COLO829 (cell line): ENCODE measurements at places on chromosomes 11 and 22.

DNA sequence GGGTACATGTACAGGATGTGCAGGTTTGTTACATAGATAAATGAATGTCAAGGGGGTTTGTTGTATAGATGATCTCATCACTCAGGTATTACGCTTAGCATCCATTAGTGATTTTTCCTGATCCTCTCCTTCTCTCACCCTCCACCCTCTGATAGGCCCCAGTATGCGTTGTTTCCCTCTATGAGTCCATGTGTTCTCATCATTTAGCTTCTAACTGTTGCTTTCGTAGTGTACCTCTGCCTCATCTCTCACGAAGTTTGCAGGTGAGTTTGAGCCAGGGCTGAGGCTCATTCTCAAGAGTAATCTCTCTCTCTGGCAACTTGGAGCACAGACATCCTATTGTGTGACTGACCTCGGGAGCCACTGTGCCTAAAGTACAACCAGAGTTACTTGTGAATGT is 4.7 kb upstream of the HBE1 start:
- DNase-seq, result no peak

DNA sequence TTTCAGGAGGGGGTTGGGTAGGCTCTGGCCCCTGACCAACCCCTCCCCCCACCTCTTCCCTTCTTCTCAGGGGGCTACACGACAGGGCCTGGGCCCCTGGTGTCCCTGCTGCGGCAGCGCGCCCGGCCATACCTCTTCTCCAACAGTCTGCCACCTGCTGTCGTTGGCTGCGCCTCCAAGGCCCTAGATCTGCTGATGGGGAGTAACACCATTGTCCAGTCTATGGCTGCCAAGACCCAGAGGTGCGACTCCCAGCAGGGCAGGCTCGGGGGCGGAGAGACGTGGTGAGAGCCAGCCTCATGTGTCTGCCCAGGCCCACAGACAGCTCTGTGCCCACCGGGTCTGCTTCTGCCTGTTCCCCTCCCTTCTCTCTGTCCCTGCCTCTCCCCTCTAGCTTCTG is 7.6 kb upstream of the GALR3 start:
- DNase-seq, result no peak

DNA sequence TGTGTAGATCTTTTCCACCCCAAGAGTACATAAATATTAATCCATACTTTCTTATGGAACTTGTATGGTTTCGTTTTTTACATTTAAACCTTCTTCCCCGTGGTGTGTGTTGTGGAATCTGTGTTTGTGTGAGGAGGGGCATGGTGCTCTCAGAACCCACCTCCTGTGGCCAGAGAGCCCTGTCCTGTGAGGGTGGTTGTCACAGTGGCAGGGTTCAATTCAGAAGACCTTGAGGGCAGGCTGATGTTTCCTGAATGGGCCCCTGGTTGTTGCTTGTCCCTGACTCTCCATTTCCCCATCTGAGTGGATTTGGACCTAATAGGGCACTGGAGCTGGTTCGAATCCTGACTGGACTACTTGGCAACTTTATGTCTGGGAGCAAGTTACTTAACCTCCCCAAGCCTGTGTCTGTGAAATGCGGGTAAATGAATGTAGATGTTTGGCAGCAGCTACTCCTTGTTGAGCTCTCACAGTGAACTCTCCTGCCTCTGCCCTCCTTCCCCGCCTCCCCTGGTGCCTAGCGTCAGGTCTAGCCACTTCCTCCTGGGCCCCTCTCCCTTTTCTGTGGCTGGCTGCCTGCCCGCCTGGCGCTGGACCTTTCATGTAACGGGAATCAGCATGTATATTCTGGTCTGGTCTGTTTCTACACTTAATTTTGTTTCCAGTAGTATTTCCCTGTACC is 7.3 kb downstream of the NEAT1 start:
- DNase-seq, result no peak

GRCh38 chr11:70756756-70757155 is 358.4 kb downstream of the CTTN start:
- DNase-seq, result no peak

DNA sequence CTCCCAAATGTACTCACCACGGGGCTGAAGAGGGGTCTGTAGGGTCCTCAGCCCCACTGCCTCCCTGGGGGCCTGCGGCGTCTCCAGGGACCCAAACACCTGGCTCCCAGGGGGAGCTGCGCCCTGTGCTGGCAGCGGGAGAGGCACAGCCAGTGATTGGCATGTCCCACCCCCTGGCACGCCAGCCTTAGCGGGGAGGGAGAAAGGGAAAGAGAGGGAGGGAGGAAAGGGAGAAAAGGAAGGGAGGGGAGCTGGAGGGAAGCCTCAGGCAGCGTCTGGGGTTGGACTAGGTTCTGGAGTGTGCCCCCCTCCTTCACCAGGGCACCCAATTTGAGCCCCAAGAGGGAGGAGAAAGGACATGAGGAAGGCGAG is at the start of gene CHRM1:
Gene CHRM1, minus strand, starts transcription at position 163 of the 372 bp plus-strand sequence. CDS start 10,263 bp downstream, outside the sequence.
- no peak for DNase-seq

- no peak for DNase-seq
Observed at GRCh38 chr11:13229136-13229535, 48.5 kb upstream of the BMAL1 start.

DNA sequence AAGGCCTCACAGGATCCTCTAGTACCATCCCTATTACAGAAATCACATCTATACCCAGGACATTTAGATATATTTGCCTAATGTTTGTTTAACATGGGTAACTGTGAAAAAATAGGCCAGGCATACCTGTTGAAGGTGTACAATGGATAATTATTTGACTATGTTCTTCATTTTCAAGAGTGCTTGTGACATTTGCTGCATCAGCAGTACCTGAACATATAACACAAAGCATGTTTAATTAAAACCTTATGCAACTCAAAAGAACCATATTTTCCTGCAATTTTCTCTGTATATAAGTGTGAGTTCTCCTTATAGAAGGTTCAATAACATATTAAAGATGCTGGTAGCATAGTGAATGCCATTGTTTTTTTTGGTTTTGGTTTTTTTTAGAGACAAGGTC is 8.5 kb upstream of the CCDC34 start:
- DNase-seq, result no peak

- no peak for DNase-seq
Observed at GRCh38 chr22:21849489-21849888, 18.0 kb downstream of the MAPK1 start.

DNA sequence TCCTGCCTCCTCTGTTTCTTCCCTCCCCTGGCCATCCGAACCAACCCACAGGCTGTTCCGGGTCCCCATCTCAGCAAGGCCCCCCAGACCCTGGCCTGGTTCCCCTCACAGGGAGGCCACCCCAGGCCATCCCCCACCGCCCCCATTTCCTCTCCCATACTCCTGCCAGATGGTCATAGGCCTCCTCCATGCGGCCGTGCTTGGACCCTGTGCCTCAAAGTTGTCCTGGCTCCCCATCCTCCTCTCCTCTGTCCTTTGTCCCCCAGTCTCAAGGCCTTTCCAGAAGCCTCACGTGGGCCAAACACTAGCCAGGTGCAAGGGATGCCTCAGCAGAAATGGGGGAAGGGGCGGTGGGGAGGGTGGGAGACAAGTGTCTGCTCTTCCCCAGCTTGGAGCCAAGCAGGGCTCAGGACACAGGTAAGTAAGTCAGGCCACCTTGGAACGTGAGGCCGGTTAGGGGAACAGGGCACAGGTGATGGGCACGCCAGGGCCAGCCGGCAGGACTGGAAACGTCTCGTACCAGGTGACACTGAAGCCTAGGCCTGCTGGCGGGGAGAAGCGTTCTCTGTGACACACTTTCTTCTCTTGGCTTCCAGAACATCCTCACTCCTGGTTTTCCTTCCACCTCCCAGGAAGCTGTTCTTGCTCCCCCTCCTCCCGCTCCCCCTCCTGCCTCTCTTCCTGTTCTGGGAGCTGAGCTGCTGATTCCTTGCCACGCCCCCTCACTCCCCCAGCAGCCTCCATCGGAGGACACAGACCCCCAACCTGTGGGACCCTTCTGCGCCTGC is 31.5 kb upstream of the SLC22A12 start:
- DNase-seq, result no peak

DNA sequence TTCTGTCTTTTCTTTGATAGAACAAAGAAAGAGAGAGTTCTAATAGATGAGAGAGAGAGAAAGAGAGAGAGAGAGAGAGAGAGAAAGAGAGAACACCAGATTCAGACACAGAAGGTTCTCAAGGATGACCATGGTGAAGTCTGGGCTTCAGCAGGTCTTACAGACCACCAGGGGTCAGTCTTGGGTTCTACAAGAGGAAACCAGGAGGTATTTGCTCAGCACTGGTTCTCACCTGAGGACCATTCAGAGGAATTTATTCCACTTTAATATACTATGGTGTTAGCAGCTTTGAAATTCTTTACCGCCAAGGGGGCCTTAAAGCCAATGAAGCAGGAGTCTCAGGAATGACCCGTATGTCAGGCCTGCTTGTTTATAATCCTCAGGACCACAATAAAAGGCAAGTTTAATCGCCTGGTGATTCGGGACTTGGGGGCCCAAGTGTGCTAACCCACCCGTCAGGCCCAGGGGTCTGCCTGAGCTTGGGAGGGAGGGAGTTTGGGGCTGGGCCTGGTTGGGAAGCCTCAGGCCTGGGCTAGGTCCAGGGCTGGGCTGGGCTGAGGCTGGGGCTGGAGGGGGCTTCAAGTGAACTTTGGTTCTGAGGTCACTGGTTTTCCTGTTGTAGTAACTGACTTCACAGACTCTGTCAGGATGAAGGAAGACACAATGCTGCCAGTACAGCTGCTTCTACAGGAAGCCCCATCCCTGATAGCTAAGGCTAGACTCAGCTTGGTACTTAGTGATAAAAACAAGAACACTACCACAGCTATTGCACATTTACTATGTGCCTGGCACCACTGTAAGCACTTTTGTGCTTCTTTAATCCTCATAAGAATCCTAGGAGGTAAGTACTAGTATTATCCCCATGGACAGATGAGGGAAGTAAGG is 179.2 kb upstream of the ZBED5 start:
- DNase-seq, result no peak

- DNase-seq, result no peak
Observed at GRCh38 chr11:10394229-10395101, 60.6 kb upstream of the AMPD3 start.

DNA sequence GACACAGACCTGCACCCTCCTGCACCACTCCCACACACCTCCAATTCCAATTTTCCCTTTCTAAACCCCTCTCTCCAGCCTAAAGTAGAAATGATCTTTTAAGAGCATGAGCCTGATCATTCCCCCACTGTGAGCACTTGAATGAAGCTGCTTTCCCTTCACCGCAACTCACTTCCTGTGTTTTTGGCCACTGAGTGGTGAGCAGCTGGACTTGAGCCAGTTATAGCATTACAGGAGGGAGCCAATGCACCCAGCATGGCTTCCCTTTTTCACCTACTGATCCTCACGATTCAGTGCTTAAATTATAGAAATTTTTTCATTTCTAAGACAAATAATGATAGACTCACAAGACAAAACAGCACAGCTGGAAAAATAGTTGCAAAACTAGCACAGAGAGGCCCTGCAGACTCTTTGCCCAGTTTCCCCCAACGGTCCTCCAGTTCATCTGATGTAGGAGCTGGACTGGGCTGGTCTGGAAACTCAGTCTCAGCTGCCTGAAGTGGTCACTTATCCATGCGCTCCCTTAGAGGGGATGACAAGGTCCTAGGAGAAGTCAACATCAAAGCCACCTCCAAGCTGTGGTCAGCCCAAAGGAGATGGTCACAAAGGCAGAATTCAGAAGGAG is 9.7 kb upstream of the APOL4 start:
- no peak for DNase-seq

DNA sequence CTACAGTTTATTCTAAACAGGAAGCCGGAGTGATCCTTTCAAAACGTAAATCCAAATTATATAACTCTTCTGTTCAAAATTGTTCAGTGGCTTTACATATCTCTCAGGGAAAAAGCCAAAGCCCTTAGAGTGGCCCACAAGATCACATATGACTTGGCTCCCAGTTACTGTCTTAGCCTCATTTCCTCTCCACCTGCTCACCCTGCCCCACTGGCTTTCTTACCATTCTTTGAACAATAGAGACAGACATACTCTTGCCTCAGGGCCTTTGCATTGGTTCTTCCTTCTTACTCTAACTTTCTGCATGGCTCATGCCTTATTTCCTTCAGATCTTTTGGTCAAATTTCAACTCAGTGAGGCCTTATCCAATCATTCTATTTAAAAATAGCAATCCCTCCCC is 52.1 kb downstream of the STIM1 start:
- DNase-seq, result no peak

DNA sequence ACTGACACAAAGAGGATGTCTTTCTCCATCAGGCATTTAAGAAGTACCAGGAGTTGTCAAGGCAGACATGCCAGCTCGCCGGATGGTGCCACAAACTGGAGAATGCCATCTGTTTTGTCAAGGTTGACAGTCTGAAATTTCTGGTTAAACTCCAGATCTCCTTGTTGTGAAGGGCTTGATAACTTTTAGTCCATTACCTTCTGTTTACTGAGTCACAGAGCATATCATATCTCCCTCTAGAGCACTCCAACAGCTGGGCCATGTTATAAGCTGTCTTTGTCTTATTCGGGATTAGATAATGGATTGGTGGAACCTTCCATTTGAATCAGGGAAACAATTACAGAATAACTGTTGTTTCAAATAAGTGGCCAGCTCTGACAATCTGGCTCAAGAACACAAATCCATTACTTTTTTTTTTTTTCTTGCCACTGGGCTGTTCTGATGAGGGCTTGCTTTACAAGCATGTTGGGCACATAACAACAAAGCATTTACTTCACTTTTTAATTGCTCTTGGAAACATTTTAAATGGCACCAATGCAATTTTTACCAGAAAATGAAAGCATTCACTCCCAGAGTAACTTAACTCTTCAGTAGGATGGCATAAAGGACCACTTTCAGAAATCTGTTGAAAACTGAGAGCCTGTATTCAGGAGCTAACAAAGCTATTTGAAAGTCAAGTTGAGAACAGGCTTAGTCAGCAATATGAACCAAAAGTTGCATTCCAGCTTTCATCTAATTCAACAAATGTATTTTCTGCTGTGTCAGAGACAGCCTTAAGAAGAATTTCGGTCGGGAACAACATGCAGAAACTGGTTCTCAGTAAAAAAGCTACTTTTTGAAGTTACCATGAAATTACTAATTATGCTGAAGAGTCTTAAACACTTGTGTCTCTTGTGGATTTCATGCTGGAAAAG is 227.6 kb upstream of the PITPNB start:
- peak; percentile 42 for DNase-seq

DNA sequence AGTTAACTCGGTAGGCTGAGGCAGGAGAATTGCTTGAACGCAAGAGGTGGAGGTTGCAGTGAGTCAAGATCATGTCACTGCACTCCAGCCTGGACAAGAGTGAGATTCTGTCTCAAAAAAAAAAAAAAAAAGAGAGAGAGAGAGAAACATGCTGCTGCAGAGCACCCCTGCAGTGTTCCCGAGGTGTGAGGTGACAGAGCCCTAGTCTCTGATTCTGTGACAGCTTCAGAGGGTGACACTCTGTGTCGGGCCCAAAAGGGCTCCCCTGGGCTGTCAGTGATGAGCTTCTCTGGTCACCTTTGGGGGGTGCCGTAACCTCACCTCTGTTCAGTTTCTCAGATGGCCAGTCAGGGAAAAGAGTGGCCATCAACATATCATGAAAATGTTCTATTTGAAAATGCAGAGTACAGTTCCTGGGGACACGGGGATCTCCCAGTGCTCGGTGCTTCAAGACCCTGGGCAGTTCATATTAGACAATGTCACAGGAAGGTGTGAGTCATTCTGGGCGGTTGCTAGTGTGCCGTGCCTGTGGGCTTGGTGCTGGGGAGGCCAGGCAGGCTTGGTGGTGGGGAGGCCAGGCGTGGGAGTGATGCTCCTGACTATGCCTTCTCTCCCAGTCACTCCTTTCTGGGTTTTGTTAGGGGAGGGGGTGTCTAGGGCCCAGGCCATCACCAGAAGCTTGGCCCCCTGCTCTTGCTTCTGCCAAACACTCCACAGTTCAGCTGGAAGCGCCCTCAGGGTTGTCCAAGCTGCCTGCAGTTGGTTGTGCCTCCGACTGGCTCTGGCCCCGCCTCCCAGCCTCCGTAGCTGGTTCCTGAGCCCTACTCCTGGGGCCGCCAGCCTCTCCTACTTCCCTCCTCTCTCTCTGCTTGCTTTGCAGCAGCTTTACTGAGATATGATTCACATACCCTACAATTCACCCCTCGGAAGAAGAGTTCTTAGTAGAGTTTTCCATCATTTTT is 52.5 kb upstream of the CLDN5 start:
- no peak for DNase-seq
